Stimulated activated CD8-positive, alpha-beta memory T cell treated with anti-CD3 and anti-CD28 coated beads, Interleukin-15, amount 100 ng/mL, for 24 hours (primary cell): ENCODE measurements at places on chromosomes 6 and 20.
A peak's percentile ranks its signal among the peaks of the same experiment; 100 is the strongest.

DNA sequence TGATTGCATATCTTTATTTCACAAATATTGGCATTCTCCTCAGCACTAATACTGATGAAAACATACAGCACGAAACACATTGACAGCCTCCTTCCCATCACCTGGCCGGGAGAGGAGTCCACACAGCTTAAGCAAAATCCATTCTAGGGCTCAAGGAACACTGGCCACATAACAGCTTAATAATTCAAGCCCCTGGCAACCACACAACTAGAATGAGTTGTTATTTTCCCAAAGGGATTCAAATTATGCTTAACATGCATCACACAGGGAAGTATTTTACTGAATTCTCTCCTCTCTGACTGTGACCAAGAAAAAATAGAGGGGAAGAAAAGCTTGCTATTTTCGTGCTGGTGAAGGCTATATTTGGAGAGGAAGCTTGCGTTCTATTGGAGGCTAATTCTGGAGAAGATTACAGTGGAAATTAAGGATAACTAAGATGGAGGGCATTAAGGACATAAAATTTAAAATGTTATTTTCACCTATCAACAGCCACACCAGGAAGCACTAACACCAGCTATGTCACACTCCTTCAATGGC lies 198.5 kb downstream of the ADGRG6 start:
- no peak for DNase-seq

DNA sequence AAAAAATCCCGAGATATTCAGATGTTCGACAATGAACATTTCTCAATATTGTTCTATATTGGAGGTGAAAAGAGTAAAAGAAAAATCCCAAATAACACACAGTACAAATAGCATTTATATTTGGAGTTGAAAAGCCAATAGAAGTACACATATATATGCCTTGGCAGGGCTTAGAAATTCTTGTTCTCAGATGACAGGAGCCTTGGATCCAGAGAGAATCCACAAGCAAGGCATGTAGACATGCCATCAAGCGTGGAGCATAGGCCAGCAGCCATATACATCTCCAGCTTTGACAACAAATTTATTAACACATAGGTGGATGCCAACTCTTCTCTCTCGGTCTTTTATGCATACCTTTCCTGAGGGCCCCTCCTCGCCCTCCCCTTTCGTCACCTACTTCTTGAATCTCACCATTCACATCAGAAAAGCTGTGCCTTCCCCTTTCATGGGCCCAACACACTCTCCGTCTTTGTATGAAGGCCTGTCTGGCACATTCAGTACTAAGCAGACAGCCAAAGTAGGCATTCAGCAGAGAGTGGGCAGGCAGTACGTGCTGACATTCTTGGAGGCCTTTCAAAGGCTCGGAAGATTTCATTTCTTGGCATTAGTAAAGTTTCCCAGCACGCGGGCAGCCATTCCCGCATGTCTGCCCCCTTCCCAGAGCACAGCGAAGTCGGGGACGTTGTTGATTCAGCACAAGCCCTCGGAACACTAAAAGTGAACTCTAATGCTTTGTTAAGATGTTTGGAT lies 18.2 kb downstream of the NEDD9 start:
- DNase-seq, result no peak

DNA sequence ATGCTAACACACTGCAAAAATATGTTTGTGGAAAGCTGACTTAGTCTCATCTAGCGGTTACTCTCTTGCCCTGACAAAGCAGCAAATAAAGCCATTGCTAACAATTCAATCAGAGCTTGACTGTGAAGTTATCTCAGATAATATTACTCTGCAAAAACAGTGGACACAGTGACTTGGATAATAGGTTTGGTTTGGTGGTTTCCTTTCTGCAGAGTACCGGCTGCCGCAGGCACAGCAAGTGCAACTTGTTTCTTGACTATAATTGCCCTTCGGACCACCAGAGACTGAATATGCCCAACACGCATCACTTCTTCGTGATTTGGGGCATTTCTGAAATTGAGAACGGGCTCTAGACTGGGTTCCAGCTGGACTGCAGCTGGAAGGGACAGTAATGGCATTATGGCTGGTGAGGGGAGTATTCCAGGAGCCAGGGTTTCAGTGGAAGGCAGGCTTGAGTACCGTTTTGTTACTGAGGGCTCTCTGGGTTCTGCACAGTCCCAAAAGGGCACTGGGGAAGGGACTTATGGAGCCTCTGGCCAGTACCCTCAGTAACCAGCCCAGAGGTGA lies 40.0 kb downstream of the DSTN start:
- DNase-seq, result no peak

DNA sequence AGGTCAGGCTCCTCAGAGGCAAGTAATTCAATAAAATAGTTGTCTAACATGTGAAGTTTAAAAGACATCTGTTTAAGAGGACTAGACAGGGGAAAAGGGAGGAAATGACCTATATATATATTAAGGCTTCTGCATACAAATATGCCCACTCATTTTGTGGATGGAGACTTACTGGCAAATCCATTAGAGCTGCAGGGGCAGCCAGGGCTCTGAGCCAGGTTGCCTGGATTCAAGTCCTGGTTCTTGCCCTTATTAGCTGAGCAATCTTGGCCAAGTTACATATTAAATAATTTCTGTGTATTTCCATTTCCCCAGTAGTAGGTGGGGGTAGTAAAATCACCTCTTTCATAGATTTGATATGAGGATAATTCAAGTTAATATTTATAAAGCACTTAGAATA lies 287.0 kb upstream of the RIMS1 start:
- DNase-seq, result no peak

GRCh38 chr6:95417856-95418255 lies 159.5 kb upstream of the MANEA start:
- no peak for DNase-seq

DNA sequence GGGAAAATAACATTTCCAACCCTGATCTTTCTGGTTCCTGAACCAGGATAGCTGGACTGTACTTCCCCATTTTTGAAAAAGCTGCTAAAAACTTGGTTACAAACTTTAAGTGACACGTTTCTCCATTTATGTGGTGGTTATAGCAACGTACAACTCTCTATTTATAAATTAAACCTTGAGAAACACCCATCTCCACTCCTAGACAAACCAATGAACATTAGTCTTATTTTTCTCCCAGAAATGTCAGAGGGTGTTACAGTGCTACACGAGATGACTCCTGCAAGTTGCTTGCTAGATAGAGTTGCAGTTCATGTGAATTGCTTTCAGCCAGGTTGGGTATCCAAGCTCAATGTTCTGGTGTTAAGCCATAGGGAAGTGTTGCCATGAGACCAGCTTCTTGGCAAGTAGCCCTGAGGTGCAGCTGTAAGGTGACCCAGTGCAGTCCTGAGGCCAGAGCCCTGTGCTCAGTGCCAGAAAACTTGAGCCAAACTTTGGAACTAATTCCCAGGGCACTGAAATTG lies 51.3 kb upstream of the REV3L start:
- DNase-seq, result no peak

DNA sequence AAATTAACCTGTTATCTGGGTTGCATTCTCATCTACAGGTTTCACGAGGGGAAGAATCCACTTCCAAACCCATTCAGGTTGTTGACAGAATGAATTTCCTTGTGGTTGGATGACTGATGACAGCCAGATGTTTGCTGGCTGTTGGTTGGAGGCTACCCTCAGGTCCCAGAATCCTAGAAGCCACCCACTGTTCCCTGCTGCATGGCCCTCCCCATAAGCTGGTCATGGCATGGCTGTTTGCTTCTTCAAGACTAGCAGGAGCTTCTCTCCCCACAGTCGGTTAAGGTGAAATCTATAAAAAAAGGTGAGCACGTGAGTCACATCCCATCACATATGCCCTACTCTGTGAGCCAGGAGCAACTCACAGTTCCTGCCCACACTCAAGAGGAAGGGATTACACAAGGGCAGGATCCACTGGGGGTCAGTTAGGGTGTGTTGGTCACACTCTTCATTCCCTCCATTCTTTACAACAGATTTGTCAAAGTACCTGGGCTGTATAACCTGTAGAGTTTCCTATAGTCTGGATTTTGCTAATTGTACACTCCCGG lies 19.5 kb upstream of the RPS10 start:
- DNase-seq, result no peak

GRCh38 chr20:25471020-25471419 lies 63.5 kb downstream of the GINS1 start:
- no peak for DNase-seq

DNA sequence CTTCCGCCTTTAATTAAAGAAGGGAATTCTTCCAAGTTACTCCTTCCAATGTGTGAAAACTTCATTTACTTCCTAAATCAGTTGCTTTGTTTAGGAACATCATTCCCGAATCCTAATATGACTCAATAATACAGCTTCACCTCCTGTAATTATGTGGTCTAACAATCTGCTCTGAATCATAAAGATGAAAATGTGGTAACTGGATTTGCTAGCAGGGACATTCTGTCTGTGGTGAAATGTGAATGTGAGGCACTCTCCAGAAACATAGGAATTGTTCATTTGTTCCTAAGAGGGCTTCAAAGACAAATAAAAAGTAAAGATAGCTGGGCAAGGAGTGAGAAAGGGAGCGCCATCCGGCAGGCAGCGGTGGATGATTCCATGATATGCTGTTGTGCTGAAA lies 678.1 kb downstream of the KIF16B start:
- no peak for DNase-seq

DNA sequence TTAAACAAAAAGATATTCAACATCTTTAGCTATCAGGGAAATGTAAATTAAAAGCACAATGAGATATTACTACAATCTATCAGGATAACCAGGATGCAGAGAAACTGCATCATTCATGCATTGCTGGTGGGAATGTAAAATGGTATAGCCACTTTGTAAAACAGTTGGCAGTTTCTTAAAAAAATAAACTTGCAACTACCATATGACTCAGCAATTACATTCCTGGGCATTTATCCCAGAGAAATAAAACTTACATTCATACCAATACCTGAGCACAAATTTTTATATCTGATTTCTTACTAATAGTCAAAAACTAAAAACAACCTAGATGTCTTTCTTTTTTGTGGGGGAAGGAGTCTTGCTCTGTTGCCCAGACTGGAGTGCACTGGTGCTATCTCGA lies 190.3 kb upstream of the TAB2 start:
- no peak for DNase-seq

DNA sequence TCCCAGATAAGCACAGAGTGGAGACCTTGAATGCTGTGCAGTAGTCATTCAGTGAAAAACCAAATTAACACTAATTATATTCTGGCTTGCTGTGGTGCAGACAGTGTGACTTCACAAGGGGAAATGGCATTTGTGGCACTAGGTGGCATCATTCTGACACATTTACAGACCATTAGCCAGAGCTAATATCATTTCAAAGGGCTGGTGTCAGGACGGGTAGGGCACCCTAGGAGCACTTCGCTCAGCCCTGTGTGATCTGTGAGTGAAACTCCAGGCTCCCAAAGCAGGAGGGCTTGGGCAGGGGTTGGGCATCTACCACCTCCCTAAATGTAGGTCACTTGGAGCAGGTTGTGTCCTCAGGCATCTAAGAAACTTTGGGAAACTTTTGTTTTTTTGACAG lies 555.8 kb downstream of the PKHD1 start:
- no peak for DNase-seq

GRCh38 chr20:61535091-61535490 lies 283.0 kb downstream of the CDH4 start:
- no peak for DNase-seq

DNA sequence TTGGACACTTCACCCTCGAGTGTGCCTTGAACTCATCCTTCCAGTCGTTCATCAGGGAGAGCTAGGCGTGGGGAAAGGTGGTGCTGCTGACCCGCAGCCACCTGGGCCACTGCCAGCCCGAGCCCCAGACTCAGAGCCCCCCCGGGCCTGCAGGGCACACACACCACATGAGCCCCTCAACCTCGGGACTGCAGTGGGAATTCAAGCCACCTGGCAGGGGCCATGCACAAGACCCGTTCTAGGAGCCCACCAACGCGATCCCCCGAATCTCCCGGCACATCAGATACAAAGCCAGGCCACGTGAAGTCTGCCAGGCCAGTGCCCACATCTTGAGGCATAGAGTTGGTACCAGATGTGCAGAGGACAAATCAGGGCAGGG lies 2.8 kb downstream of the ZNF512B start:
- DNase-seq, result no peak

DNA sequence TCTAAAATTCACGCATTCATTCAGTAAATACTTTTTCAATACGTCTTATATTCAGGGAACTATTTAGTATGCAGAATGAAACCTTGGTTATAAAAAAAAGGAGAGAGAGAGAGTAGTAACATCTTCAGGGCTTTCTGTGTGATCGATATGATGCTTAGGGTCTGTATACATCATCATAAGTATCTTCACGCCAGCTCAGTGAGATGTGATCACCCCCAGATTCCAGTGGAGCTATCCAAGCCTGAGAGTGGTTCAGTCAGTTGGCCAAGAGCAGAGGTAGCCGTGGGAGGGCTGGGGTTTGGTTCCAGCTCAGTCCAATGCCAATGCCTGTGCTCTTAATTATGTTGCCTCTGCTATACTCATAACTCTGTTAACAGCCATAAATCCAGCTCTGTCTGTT lies 8.6 kb downstream of the CD83 start:
- DNase-seq, result no peak

DNA sequence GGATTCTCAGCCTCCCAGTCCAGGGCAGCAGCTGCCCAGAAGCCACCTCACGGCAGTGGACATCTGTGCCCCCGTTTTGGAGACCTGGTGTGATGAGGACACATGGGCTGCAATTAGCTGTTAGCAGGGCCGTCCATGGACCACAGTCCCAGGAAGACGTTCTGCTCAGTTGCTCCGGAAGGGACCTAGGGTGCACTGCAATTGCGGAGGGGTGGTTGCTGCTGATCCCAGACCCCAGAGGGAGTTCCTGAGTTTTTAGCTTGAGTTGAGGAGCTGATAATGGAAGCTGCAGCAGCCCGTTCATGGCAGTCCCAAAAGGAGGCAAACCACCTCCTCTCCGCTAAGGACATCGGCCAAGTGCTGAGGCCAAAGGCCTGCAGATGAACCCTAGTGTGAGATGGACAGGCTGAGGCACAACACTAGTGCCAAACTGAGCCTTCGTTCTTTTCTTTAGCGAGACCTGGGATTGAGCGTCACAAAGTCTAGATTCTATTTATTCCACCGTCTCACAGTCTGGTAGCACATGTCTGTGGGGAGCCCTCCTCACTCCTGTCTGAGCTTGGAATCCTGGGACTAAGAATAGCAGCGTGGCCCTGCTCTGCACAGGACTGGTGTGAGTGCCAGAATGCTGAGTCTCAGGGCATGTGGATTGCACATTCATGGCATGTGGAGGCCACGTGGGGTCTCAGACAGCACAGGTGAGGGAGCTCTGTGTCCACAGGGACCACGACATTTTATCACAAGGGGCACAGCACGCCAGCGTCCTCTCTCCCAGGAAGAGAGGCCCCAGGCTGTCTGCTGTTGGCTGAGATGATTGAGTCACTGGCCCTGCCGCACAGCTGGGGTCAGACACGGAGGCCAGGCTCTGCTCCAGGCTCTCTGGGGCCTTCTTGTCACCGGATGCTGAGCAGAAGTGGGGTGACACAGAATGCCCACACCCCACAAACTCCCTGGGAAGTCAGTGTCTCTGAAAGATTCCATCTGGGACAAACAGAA lies 113.4 kb downstream of the PSMB1 start:
- no peak for DNase-seq

GRCh38 chr6:122580737-122581136 lies 29.5 kb upstream of the PKIB start:
- no peak for DNase-seq

GRCh38 chr6:43455531-43456428 lies at the start of gene DLK2:
Gene DLK2, minus strand, starts transcription at chr6:43455548. Its CDS starts 723 bp downstream, at chr6:43454825.
- DNase-seq, result peak; percentile 42
